Epithelial cell of esophagus (primary cell): ENCODE measurements at places on chromosomes 5 and 9.

GRCh38 chr5:178627259-178627598 is 379 bp upstream of the CLK4 start:
- DNase-seq, result no peak

DNA sequence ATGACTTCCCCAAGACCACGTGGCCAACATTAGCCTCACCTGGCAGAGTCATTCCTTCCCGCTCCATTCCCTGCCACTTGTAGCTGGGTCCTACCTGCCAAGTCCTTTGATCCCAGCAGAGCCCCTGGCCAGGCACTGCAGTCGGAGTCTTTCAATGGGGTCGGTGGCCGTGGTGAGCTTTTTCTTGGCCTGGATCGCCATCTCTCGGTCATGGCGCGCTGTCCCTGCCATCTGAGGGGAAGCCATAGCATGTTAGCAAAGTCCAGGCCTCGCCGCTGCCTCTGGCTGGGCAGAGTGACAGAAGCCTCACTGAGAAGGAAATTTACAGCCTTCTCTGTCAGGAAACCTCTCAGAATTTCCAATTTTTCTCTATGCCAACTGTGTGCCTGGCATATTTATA is 17.5 kb downstream of the CAPSL start:
- DNase-seq, result no peak

DNA sequence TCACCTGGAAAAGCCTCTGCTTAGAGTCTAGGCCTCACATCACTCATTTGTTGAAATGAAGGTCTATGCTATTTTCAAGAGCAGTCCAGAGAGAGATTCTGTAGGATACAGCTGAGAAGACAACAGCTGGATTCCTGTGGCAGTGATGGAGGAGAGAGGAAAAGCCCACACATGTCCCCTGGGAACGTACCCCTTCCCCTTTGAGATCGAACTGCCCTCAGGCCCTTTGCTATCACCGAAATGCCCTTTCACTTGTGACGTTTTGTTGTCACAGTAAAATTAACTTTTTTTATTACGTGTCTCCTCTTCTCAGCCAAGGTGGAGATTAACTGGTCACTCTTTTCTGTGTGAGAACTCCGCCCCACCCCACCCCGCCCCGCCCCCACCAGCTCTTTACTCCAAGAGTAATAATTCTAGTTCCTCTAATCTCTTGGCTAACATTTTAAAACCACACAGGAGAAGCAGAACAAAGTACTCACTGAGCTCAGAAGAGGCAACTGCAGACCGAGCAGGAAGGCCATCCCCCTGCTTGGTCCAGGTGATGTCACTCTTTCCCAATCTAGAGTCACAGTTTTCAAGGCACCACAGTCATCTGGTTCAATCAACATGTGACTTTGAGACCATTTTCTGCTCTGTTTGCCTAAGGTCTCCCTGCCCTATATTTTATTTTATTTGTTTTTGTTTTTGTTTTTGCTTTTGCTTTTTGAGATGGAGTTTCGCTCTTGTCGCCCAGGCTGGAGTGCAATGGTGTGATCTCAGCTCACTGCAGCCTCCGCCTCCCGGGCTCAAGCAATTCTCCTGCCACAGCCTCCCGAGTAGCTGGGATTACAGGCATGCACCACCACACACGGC is 105.6 kb downstream of the SUSD1 start:
- peak; percentile 50 for DNase-seq

DNA sequence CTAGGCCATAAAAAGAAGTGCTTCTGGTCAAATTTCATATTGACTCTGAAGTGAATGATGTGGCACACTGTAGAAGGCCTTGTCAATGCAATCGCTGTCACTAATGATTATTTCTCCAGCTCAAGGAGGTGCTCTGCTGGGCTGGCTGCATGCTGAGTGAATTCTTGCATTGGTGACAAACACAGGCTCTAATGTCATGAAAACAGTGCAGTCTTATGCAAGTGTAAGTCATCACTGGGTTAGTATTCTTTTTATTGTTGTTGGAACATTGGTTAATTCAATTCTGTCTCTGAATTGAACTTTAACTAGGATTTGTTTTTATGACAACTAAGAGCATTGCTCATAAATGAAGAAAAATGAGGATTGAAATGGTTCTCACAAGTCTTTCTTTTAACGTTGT is 57.3 kb upstream of the CD180 start:
- DNase-seq, result no peak

GRCh38 chr9:115764645-115765044 is 388.9 kb upstream of the PAPPA start:
- DNase-seq, result no peak
